ENCODE measurements at places on chromosomes 13 and 19.

GRCh38 chr19:27660428-27660827 lies 1552.5 kb downstream of the UQCRFS1 start:
- no peak for DNase-seq

- DNase-seq = no peak
Measured at GRCh38 chr19:10782795-10783194, 53.2 kb downstream of the TMED1 start.

DNA sequence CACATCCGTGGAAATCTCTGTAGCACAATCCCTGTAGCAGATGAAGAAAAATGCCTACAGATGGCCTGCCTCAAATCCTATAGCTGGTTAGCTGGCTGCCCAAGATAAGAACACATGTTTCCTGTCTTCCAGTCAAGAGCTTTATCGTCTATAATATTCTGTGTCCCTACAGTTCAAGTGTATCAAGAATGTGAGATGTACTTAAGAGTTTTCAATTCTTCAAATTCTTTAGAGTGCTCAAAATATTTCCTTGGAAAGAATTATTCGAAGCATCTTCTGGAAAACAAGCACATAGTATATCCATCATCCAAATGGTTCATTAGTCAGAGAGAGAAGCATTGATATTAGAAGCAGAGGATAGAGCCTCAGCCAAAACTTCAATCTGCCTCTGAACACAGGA lies 239.8 kb downstream of the COG6 start:
- DNase-seq = no peak

- no peak for DNase-seq
Measured at GRCh38 chr19:38245826-38246498, 10.2 kb downstream of the PPP1R14A start.

DNA sequence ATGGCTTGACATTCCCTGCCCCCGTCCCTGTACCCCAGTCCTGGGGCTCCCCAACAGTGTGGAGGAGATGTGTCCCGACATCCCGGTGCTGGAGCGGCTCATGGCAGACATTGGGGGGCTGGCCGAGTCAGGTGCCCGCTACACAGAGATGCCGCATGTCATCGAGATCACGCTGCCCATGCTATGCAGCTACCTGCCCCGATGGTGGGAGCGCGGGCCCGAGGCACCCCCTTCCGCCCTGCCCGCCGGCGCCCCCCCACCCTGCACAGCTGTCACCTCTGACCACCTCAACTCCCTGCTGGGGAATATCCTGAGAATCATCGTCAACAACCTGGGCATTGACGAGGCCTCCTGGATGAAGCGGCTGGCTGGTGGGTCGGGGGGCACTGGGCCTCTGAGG lies 83.8 kb downstream of the RYR1 start:
- DNase-seq = no peak

- DNase-seq = no peak
Measured at GRCh38 chr13:96003304-96003703, 49.9 kb downstream of the UGGT2 start.

GRCh38 chr13:110047496-110047895 lies 259.5 kb downstream of the COL4A1 start:
- no peak for DNase-seq

DNA sequence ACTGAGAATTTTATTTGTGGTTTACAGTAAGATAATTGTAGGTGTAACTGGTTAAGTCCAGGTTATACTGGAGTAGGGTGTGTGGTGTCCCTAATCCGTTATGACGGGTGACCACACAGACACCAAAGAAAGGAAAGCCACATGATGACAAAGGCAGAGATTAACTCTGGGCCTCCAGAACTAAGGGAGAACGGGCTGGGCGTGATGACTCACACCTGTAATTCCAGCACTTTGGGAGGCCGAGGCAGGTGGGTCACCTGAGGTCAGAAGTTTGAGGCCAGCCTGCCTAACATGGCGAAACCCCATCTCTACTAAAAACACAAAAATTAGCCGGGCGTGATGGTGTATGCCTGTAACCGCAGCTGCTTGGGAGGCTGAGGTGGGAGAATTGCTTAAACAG lies 10.2 kb upstream of the FUT2 start:
- no peak for DNase-seq

DNA sequence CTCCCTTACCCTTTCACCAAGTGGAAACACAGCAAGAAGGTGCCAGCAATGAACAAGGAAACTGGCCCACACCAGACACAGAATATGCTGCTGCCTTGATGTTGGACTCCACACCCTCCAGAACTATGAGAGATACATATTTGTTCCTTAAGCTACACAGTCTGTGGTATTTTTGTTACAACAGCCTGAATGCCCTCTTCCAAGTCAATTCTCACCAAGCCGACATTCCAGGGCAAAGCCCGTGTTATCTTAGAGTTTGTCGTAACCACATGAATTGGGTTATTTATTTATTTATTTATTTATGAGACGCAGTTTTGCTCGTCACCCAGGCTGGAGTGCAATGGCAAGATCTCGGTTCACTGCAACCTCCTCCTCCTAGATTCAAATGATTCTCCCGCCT lies 14.9 kb downstream of the FGF21 start:
- DNase-seq = no peak

GRCh38 chr19:47100290-47100689 lies 13.3 kb downstream of the ZC3H4 start:
- DNase-seq = no peak

- no peak for DNase-seq
Measured at GRCh38 chr13:97631158-97631557, 197.2 kb downstream of the RAP2A start.

DNA sequence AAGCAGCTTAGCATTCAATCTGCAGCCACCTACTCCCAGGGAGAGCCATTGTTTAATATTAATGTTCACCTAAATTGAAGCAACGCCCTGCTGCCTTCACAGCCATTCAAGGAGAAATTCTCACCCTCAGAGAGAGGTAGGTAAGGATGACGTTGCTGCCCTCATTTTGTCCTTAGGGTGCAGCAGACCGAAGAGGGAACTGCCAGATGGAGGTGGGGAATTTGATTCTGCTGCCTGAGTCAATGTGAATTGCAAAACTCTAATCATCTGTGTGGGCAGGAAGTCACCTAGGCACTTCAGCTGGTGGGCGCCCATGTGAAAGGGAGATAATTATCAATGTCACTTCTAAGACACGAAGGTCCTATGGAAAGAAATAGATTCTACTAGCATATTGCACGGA lies 503.4 kb downstream of the TBC1D4 start:
- no peak for DNase-seq

GRCh38 chr13:77353995-77354394 lies 27.1 kb upstream of the MYCBP2 start:
- DNase-seq = no peak

DNA sequence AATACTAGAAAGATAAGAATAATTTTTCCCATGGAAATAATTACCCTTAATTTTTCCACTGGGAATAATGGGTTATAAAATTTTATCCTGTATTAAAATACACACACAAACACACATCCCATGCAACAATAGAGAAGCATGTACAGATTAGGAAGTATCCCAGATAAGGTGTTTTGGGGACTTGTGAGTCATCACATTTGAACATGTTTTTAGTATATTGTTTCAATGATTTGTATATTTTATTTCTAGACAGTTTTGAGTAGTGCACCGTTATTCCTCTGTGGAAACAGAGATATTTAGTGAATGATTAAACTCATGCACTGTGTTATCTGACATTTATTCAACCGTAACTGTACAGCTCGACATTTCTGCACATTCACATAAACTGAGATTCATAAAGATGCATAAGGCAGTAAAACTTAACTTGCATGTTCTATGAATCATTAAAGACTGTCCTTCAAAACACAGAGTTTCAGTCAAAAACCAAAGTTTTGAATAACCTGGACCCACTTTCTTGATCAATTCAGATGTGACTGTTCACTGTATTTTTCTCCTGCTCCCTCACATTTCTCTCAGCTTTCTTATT lies 30.1 kb downstream of the KLF12 start:
- no peak for DNase-seq

DNA sequence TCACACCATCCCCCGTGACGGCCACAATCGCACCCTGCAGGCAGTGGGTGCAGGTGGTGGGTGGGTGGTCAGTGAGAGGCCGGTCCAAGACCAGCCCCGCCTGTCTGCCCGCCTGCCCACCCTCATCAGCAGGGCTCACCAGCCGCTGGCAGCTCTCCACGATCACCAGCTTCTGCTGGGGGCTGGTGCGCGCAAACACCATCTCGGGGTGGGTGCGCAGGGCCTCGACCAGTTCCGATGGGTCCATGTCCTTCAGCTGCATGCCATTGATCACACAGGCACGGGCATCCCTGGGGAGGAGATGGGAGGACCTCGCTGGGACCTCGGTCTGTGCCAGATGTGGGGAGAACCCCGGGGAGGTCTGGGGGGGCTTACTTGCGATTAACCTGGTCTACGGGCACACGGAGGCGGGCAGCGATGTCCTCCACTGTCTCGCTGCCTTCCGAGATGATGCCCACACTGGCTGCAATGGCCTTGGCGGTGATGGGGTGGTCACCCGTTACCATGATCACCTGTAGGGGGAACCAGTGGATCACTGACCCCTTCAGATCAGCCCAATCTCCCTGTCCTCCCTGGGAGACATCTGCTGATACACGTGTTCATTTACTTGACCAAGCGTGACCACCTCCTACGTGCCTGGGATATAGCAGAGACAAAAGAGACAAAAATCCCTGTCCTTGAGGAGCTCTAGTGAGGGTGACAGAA lies 8.0 kb downstream of the ATP4A start:
- DNase-seq = no peak

DNA sequence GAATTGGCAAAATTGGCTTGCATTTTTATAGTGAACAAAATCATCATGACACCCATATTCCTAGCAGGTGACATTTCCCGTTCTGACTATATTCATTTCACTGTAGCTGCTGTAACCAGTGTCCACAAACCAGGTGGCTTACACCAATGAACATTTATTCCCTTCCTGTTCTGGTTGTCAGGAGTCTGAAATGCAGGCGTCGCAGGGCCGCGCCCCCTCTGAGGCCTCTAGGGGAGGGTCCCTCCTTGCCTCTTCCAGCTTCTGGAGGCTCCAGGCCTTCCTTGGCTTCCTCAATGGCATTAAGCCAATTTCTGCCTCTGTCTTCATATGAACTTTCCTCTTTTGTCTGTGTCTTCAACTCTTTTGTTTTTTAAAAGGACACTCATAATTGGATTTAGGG lies 6.5 kb upstream of the RLN3 start:
- no peak for DNase-seq

DNA sequence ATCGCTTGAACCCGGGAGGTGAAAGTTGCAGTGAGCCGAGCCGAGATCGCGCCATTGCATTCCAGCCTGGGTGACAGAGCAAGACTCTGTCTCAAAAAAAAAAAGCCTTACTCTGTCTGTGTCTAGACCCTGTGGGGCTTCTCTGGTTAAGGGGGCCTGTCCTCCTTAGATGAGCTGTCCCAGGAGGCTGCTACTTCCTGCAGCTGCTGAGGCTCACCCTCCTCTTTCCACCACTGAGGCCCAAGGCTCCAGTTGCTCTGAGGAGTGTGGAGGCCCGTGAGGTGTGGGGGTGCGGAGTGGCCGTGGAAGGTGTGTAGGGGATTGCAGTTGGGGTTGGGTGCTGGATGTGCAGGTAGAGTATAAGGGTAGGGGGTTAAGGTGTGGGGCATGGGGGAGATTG lies 22.1 kb upstream of the RASA3 start:
- no peak for DNase-seq

DNA sequence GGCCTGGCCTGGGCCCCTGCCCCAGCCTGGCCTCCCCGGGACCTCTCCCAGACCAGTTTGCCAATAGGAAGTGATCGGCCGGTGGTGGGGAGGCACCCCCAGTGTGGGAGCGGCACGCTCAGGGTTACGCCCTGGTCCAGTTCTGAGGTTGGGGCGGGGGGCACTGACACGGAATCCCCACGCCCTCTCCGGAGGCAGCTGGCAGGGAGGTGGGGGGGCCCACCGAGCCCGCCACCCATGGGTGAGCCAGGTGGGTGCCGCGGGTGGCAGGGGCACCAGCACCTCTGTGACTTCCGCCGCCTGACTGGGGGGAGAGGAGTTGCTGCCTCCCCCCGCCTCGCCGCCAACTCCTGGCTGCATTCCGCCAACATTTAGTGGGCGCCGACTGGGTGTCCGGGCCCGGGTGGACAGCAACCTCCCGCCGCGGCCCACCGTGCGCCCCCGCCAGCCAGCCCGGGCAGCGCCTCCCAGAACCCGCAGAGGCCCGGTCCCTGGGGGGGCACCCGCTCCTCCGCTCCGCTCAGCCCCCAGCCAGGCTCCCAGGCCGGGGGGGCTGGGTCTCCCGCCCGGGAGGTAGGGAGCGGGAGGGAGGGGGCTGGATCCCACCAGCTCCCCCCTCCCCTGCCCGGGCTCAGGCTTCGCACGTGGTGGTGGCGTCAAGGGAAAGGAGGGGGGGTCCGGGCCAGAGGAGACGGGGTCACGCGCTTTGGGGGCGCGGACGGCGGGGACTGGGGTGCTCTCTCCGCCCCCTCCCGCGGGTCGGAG lies 2.0 kb downstream of the ZBTB7A start:
- no peak for DNase-seq

- DNase-seq = no peak
Measured at GRCh38 chr13:33250609-33251008, 34.9 kb downstream of the STARD13 start.

- DNase-seq = no peak
Measured at GRCh38 chr19:28028881-28029444, 1184.0 kb downstream of the UQCRFS1 start.

DNA sequence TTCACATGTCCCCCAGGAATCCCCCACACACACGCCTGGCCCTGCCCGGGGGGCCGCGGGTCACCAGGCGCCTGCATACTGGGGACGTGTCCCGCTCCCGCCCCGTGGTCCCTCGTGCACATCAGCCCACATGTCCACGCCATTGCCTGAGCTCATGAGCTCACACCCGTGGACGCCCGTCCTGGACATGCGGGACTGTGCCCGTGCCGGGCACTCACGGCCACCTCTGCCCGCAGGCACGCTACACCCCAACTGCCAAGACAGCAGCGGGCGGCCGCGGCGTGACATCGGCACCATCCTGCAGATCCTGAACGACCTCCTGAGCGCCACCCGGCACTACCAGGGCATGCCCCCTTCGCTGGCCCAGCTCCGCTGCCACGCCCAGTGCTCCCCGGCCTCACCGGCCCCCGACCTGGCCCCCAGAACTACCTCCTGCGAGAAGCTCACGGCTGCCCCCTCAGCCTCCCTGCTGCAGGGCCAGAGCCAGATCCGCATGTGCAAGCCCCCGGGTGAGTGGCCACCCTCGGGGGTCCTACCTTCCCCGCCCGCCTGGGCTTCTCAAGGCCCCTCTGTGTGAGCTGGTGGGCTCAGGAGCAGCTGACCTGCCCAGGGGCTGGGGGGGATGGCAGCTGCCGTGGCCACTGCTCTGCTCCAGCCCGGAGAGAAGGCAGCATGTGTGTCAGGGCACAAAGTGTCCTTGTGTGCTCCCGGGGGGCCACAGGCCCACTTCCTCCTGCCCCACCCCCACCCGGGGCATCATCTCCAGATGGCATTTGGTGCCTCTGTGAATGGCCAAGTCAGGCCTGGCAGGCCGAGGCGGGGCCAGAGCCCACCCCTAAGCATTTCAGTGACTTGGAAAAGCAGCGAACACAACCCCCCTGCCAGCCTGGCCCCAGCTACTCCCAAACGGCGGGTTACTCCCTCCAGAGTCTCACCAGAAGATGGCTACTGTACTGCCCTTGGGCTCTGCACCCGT lies 7.1 kb downstream of the MIDN start:
- DNase-seq = no peak
